ENCODE measurements at places on chromosomes 2 and 18. TPM values are rescaled to one million over a fixed set of nuclear protein-coding genes. Genes with fewer than 3 reads are reported as not detected.

- H3K36me3 ChIP-seq: no peaks in the 10 kb centered on the region
- H3K4me1 ChIP-seq: peaks cover under 1% of the 10 kb centered on the region
- no peaks in the 10 kb centered on the region for H3K27me3 ChIP-seq
- no peak for DNase-seq
Measured at GRCh38 chr2:237068005-237068576, 17.6 kb upstream of the COPS8 start.

DNA sequence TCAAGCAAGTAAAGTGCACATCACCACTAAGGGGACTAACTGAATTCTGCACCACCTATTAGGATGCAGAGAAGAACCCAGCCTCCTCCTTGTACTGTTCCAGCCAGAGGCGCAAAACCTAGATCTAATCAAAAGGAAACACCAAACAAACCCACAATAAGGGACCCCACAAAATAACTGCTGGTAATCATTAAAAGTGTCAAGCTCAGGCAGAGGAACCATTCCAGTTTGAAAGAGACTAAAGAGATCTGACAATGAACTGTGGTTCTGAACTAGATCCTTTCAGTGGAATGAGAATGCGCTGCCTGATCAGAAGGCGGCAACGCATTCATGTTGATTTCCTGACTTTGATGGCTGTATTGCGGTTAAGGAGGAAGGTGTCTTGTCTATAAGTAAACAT is 16.8 kb downstream of the HDLBP start:
- peaks cover 12% of the 10 kb centered on the region for H3K36me3 ChIP-seq
- no peak overlapping the region for H3K27ac ChIP-seq
- H3K27me3 ChIP-seq: no peaks in the 10 kb centered on the region
- DNase-seq: no peak
- H3K4me3 ChIP-seq: no peak overlapping the region

DNA sequence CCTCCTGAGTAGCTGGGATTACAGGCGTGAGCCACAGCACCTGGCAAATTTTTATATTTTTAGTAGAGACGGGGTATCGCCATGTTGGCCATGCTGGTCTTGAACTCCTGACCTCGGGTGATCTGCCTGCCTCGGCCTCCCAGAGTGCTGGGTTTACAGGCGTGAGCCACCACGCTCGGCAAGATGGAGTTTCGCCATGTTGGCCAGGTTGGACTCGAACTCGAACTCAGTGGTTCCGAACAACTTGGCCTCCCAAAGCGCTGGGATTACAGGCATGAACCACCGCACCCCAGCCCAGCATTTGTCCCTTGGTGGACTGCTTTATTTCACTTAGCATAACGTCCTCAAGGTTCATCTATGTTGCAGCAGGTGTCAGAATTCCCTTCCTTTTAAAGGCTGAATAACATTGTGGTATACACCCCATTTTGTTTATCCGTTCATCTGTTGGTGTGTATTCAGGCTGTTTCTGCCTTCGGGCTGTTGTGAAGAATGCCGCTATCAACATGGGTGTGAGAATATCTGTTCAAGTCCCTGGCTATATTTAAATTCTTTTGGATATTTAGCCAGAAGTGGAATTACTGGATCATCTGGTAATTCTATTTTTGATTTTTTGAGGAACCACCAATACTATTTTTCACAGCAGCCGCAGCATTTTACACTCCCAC is 1.2 kb upstream of the CENPA start:
- no peak for DNase-seq
- H3K4me1 ChIP-seq: peaks cover 18% of the 10 kb centered on the region
- no peak overlapping the region for H3K4me3 ChIP-seq
- peak overlapping the region; percentile 28 for H3K27ac ChIP-seq

DNA sequence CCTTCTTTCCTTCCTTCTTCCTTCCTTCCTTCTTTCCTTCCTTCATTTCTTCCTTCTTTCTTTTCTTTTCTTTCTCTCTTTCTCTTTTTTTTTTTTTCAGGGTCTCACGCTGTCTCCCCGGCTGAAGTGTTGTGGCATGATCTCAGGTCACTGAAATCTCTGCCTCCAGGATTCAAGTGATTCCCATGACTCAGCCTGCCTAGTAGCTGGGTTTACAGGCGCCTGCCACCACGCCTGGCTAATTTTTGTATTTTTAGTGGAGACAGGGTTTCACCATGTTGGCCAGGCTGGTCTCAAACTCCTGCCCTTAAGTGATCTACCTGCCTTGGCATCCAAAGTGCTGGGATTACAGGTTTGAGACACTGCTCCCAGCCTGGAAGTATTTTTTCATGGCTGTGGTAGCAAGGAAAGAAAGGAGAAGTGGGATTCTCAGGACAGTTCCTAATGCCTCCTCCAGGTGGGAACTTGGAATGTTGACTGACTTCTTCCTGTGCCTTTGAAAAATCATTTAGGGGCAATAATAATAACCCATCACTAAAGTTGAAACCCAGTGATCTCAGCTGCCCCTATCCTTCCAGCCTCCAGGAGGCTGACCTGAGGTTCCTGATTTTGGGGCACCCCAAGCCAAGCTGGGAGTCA is 89.3 kb upstream of the CELF4 start:
- no peaks in the 10 kb centered on the region for H3K4me1 ChIP-seq
- no peak overlapping the region for H3K4me3 ChIP-seq
- H3K36me3 ChIP-seq: no peaks in the 10 kb centered on the region
- no peak overlapping the region for H3K27ac ChIP-seq

DNA sequence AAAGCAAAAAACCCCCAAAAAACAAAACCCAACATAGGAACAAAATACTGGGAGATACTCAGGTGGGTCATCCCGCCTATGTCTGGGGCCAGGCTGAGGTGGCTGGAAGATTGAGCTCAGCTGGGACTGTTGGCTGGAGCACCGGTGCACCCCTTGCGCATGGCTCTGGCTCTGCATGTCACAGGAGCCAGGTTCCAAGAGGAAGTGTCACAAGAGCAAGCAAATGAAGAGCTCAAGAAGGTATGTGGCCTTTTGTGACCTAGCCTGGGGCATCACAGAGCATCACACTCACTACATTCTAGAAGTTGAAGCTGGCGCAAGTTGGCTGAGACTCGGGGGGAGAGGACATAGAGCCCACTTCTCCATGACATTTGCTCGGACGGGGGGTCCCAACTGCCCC is 40.6 kb downstream of the PDCL3 start:
- H3K4me3 ChIP-seq: no peak overlapping the region
- H3K27ac ChIP-seq: peak overlapping the region; percentile 72
- DNase-seq: no peak

DNA sequence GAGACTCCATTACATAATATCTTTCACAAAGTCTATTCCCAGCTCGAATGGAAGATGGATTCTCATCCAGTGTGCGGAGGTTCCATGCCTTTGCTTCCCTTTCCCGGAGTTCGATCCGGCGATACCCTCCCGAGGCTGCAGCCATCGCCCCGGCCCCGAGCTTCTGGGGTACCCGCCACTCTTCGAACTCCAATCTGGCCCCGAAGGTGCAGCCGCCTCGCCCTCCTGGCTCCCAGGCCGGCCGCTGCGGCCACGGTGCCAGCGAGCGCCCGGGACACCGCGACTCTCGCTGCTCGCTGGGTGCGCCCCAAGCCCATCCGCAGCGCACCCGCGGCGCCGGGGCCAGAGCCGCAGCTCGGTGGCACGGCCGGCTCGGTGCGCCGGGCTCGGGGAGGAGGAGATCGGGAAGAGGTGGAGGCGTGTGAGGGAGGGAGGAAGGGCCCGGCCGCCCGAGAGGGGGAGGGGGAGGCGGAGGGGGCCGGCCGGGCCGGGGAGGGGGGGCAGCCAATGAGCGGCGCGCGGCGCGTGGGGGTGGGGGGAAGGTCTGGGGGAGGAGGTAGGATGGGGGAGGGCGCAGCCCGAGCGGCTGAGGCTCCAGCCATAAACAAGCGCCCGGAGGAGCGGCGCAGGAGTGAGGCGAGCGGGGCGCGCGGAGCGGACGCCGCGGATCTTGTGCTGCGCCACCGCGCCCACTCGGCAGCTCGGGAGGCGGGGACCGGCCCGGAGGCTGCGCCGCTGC is at the start of gene CRIM1:
Gene CRIM1 (plus strand): TSS at position 628 of the 739 bp plus-strand sequence. CDS start 515 bp downstream, outside the sequence.
- H3K4me1 ChIP-seq: peaks cover 46% of the 10 kb centered on the region
- H3K27ac ChIP-seq: peak within 1 kb of the TSS; percentile 79
- peaks cover 50% of the 10 kb centered on the region for H3K36me3 ChIP-seq
- peak within 1 kb of the TSS; percentile 92 for H3K4me3 ChIP-seq
- no peaks in the 10 kb centered on the region for H3K27me3 ChIP-seq
- peak; percentile 82 for DNase-seq

- H3K4me1 ChIP-seq: peaks cover 30% of the 10 kb centered on the region
- DNase-seq: no peak
- no peaks in the 10 kb centered on the region for H3K36me3 ChIP-seq
- peak overlapping the region; percentile 84 for H3K27ac ChIP-seq
Measured at GRCh38 chr2:69791045-69791444, 38.4 kb upstream of the GMCL1 start.

DNA sequence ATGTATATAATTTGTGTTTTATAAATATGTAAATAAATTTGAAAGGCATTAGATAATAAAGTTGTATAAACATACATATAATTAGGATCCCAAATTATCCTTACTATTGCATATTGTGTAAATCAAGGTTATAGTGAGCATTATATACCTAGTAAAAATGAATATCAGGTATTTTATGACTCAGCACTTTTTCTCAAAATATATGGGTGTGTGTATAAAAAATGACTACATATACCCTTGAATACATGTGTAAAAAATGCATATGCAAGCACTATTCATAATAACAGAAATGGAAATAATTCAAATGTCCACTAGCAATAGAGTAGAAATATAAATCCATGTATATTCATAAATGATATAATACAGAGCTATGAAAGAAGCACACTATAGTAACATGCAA is 870.9 kb upstream of the CNTNAP5 start:
- no peak overlapping the region for H3K27ac ChIP-seq
- H3K4me1 ChIP-seq: no peaks in the 10 kb centered on the region
- no peaks in the 10 kb centered on the region for H3K27me3 ChIP-seq
- DNase-seq: no peak
- no peaks in the 10 kb centered on the region for H3K36me3 ChIP-seq

- peaks cover 31% of the 10 kb centered on the region for H3K4me1 ChIP-seq
- peak overlapping the region; percentile 9 for H3K27ac ChIP-seq
- no peaks in the 10 kb centered on the region for H3K36me3 ChIP-seq
- H3K27me3 ChIP-seq: no peaks in the 10 kb centered on the region
- H3K4me3 ChIP-seq: no peak overlapping the region
- no peak for DNase-seq
Measured at GRCh38 chr2:9702604-9703084, 71.8 kb upstream of the YWHAQ start.

GRCh38 chr2:103484906-103485305 is 723.1 kb downstream of the TMEM182 start:
- no peaks in the 10 kb centered on the region for H3K36me3 ChIP-seq
- H3K27me3 ChIP-seq: no peaks in the 10 kb centered on the region
- no peaks in the 10 kb centered on the region for H3K4me1 ChIP-seq

GRCh38 chr2:41928526-41928925 is 119.3 kb upstream of the PKDCC start:
- DNase-seq: peak; percentile 69
- H3K36me3 ChIP-seq: no peaks in the 10 kb centered on the region
- H3K4me1 ChIP-seq: peaks cover 57% of the 10 kb centered on the region
- no peaks in the 10 kb centered on the region for H3K27me3 ChIP-seq
- 0 out of 2 replicates have a peak overlapping the region, but pooled peaks have one; percentile 7 for H3K27ac ChIP-seq
- no peak overlapping the region for H3K4me3 ChIP-seq

- no peaks in the 10 kb centered on the region for H3K36me3 ChIP-seq
- no peak overlapping the region for H3K4me3 ChIP-seq
- H3K27me3 ChIP-seq: no peaks in the 10 kb centered on the region
- no peak overlapping the region for H3K27ac ChIP-seq
- H3K4me1 ChIP-seq: peaks cover 15% of the 10 kb centered on the region
- no peak for DNase-seq
Measured at GRCh38 chr2:220041447-220041846, 414.0 kb downstream of the SLC4A3 start.

DNA sequence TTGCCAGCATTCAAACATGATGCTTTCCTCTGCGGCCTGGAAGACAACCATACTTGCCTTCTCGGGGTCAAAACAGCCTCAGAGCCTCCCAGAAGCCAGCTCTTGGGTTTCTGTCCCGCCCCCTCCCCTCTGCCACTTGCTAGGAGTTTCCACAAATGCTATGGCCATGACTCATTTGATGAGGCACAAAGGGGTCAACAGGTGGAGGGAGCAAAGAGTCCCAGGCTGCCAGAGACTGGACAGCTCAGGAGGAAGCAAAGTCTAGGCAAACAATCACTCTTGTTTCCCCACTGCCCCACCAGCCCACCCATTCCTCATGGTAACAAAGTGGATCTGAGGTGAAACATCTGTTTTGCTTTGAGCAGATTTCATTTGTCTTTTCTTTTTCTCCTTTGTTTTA is 551.1 kb downstream of the TNS1 start:
- no peaks in the 10 kb centered on the region for H3K27me3 ChIP-seq

DNA sequence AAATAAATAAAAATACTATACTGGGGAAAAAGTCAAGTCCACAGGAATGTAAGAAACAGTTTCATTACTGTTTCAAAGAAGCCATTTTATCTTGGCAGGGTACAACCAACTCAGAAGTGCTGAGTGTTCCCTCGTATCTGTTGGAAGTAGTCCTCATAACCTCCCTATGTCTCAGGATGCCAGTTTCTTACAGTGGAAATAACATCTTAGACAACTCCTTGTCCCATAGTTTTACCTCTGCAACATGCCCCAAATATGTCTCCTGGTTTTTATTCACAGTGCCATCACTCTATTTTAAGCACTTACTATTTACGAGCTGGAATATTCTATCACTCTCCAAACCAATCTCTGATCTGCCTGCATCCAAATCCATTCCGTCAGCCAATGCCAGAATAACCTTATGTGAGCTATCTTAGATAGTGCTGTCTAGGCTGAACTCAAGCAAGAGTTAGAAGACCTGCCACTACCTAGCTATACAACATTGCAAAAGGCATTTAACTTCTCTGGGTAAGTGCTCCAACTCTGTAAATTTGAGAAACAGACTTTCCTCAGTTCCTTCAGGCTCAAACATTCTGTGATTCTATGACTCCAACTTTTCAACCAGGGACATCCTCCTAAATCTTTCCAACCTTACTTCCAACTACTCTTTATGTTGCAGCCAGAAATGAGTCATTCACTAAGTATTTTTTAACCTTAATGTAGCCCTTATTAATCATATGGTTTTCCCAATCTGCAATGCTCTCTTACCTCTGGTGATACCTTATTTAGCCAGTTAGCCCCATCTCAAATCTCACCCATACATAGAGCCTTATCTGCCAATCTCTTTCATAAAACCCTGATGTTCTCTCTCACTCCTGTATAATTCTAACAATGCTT is 66.7 kb downstream of the RTN4 start:
- no peak overlapping the region for H3K4me3 ChIP-seq
- no peaks in the 10 kb centered on the region for H3K27me3 ChIP-seq
- no peak for DNase-seq
- peaks cover 75% of the 10 kb centered on the region for H3K36me3 ChIP-seq

ORC4 gene
- 49.5 TPM for total RNA-seq

DLX2 gene
- total RNA-seq: not detected

HOXD8 gene
- 16.8 TPM for total RNA-seq

MAB21L4 gene
- total RNA-seq: 0.42 TPM

Data from SJSA1 (cell line).